ENCODE measurements at places on chromosomes 7 and 10.

DNA sequence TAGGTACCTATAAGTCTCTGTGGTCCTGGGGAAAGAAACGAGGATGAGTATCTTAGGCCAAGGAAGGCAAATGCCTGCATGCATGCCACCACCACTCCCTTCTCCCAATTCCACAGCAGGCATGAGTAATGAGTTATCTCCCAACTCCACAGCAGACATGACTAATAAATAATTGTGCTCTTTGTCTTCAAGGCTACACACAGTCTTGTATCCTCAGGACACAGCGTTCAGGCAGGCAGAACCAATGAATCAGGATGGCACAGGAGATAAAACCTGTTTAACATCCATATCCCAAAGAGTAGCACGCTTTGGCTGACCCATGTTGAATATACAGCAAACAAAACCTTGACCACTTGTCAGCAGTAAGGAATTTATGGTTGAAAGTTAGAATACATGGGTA, 229.7 kb upstream of the NFE2L3 start:
- DNase-seq = no peak

GRCh38 chr7:105218215-105218614, 170.5 kb downstream of the SRPK2 start:
- no peak for DNase-seq

DNA sequence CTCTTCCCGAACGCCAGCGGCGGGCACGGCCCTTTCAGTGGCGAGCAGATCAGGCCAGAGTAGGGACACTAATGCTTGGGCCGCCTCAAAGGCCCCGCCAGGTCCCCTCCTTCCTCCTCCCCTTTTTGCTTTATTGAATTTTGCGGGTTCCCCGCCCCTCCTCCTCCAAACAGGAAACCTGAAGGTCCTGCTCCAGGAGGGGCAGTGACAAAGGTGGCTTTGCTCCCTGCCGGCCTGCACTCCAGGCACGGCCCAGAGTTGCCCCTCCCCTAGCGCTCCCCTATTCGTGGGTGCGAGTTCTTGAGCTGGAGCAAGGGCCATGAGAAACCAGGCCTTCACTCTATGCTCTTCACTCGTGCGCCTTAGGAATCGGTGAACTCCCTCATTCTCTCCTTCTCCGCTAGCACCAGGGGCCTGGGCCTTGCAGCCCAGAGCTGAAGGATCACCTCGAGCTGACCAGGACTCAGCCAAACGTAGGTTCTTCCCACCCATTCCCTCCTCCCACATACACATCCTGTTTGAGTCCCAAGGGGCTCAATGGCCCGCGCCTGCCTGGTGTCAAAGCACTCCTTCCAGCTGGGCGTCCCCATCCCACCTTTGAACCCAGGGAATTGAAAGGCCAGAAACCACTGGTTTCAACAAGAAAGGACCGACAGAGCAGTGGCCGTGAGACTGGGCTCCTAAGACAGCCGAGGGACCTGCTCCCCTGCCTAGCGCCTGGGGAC, 619 bp upstream of the HOXA6 start:
- no peak for DNase-seq

- DNase-seq = no peak
Observed at GRCh38 chr10:109089779-109090178, 833.5 kb downstream of the XPNPEP1 start.
